ENCODE measurements at places on chromosomes 1 and 21. TPM values are rescaled to one million over a fixed set of nuclear protein-coding genes. Genes with fewer than 3 reads are reported as not detected.

DNM3 gene
- total RNA-seq, result 12.2 TPM

DNA sequence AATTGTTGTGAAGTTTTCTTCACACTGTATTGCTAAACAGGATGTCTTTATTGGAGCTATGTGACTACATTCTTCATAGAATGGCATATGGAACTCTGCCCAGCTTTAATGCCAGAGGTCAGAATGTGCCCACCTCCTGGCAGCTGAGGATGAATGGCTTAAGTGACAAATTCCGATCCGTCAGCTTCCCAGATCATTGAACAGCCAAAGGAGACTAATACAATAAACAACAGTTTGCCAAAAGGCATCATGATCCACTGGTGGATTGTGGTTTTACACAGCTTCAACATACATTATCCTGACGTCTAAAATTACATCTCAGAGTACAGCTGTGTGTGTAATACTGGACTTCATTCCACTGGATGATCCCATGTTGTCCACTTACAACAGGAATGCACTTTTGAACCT lies 68.7 kb upstream of the C1orf105 start:
- no peak for DNase-seq

GRCh38 chr1:151907363-151908139 lies 1.8 kb downstream of the THEM4 start:
- peak; percentile 9 for DNase-seq

DNA sequence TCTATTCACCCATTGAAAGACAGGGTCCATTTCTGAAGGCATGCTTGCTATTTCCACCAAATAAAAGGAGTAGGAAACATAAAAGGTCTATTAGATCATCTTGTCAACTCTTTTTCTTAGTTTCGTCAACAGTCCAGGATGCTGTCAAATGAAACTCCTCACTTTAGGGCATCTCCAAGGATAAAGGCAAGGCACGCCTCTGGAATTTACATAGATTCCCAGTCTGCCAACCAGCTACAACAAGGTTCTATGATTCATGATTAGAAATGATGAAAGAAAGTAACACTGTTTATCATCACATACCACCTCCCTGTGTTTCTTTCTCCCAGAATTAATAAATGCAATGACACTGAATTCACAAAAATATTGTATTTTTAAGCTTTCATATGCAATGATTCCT lies 636.3 kb downstream of the LTN1 start:
- DNase-seq, result no peak

- DNase-seq, result no peak
Observed at GRCh38 chr21:32022146-32022545, 149.3 kb downstream of the HUNK start.

- peak; percentile 50 for DNase-seq
Observed at GRCh38 chr1:236281198-236281653, 532 bp downstream of the ERO1B start.

GRCh38 chr1:19525607-19526545 lies 40.5 kb upstream of the CAPZB start:
- DNase-seq, result no peak

GRCh38 chr1:161226320-161226711 lies 456 bp downstream of the TOMM40L start:
- peak; percentile 21 for DNase-seq

GRCh38 chr1:211361202-211361601 lies 34.6 kb downstream of the TRAF5 start:
- no peak for DNase-seq

CHIA gene
- not detected for total RNA-seq

DNA sequence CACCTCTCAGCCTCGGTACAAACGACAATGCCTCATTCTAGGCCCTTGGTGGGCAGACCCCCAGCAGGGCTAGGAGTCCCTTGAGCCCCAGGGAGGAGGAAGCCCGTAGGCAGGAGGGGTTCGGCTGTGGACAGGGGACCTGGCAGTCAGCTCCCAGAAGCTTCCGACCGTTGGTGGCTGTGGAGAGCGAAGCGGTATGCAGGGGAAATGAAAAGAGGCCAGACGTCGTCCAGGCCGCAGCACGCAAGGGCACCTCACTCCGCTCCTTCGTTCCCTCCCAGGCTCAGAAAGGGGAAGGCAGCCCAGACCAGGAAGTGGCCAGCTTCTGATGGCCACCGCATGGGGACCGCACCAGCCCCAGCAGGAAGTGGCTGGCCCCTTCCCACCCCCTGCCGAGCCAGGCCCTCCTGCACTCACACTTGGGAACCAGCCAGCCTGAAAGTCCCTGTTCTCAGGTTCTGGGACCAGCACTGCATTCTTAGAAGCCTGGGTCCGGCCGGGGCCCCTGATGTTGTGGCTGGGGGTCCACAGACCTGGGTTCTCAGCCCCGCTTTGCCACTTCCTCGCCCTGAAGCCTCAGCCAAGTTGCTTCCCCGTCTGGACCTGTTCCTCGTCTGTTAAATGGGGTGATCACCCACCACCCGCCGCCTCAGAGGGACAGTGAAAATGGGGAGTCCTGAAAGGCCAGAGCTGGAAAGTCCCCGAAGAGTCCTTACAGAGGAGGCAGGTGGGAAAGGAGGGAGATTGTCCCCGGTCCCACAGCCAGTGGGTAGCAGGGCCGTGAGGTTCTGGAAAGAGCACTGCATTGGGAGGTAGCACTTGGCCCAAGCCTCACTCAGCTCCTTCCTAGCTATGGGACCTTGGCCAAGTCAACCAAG lies 104.0 kb upstream of the RUNX3 start:
- DNase-seq, result no peak

- DNase-seq, result no peak
Observed at GRCh38 chr1:66300972-66301451, 232.9 kb upstream of the SGIP1 start.

DNA sequence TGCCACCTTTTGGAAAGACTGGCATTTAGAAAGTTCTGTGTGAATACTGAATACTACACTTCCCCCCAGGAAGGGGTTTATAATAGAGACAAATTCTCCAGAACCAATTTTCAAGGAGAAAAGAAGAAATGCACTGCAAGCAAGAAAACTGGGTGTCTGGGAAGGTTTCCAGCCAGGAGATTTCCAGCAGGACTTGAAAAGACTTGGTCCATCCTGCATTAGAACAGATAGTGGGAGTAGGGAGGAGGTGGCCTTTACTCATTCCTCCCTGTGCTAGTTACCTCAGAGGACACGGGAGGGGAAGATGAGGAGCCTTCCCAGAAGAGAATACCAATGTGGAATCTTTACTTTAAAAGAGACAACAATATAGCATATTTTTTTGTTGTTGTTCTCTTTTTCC lies 52.4 kb downstream of the FAM78B start:
- DNase-seq, result no peak

CCT8 gene
- total RNA-seq, result 329 TPM

- no peak for DNase-seq
Observed at GRCh38 chr1:216935901-216936300, 212.7 kb upstream of the ESRRG start.

DNA sequence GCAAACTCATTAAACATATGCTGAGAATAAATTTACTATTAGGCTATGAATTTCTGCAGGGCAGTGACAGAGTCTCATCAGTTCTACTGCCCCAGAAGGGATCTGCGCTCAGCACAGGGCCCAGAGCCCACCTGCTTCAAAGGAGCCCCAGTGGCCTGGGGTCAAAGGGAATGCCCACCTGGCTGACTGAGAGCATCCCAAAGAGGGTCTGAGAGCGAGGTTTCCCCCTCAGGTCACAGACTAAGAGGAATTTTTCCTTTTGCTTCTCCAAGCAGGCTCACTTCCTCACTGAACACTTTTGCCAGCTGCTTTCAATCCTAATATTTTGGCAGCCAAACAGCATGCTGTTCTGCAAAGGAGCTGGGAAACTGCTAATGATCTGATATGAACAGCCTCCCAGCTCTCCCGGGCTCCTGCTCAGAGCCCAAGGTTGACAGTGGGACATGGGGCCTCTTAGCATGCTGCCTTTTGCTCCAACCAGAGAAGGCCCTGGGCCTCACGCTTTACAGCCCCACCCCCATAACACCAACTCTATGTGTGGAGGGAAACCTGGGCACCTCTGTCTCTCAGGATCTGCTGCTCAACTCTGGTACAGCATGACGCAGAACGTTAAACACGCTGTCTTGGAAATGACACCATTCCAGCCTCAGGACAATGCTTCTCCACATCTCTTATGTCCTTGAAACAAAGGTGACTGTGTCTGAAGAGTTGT lies 70.7 kb upstream of the SYT6 start:
- DNase-seq, result no peak

DNA sequence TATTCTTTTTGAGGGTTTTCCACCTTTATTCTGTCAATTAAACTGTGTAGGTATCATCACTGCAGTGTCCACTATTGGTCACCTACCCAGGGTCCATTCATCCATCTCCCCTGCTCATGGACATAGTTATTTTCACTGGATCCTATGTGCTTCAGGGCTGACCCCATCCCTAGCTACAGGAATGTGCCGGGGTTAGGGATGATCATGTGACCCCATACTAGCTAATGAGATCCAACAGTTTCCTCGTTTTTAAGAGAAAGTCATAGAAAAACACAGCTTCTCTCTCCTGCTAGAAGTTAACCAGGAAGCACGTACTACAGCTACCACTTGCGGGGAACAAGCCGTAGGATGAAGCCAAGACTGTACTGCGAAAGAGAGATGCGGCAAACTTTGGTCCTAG lies 19.6 kb downstream of the PTGER3 start:
- DNase-seq, result no peak

MCOLN2 gene
- total RNA-seq, result 10.9 TPM

DNA sequence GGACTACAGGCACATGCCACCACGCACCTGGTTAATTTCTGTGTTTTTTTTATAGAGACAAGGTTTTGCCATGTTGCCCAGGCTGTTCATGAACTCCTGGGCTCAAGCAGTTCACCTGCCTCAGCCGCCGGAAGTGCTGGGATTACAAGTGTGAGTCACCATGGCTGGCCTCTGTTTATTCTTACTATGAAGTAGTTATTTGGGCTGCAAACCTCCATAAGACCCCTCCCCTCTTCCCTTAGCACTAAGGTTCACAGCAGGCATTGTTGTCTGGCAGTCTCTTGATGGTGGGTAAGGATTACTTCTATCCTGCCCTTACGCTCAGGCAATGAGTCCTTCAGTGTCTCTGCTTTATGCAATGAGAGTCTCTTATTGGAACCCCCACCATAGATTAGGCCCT lies 51.8 kb downstream of the ANGPTL1 start:
- DNase-seq, result peak; percentile 2

GRCh38 chr1:114203595-114204128 lies 50.0 kb upstream of the SYT6 start:
- no peak for DNase-seq

DNA sequence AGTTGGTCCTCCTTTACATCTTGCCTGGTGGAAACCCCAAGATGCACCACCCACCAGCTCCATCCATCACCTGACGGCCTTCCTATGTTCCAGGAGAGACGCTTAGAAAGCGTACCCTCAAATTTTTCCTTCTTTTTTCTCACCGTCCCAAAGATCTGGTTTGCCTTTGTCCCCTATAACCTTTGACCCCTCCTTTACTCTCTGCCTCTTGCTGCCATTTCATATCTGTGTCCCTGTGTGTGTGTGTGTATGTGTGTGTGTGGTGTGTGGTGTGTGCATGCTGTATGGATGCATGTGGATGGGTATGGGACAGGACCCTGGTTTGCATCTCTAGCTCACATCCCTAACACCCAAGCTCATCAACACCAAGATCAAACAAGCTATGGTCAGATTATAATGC lies 22.2 kb upstream of the IPO9 start:
- no peak for DNase-seq

LRRC71 gene
- not detected for total RNA-seq

MARK1 gene
- 13.6 TPM for total RNA-seq

- peak; percentile 63 for DNase-seq
Observed at GRCh38 chr1:22625262-22625925, 11.0 kb upstream of the C1QA start.

GRCh38 chr1:54480525-54480848 lies 67.5 kb upstream of the ACOT11 start:
- DNase-seq, result peak; percentile 88

- DNase-seq, result no peak
Observed at GRCh38 chr1:12464045-12464461, 154.0 kb downstream of the DHRS3 start.

- DNase-seq, result peak; percentile 51
Observed at GRCh38 chr1:226308166-226308722, 720 bp downstream of the LIN9 start.

GRCh38 chr1:59554011-59554663 lies 257.2 kb downstream of the FGGY start:
- no peak for DNase-seq

APCS gene
- not detected for total RNA-seq

LAPTM5 gene
- not detected for total RNA-seq
